ENCODE measurements at places on chromosomes 12 and 14.

DNA sequence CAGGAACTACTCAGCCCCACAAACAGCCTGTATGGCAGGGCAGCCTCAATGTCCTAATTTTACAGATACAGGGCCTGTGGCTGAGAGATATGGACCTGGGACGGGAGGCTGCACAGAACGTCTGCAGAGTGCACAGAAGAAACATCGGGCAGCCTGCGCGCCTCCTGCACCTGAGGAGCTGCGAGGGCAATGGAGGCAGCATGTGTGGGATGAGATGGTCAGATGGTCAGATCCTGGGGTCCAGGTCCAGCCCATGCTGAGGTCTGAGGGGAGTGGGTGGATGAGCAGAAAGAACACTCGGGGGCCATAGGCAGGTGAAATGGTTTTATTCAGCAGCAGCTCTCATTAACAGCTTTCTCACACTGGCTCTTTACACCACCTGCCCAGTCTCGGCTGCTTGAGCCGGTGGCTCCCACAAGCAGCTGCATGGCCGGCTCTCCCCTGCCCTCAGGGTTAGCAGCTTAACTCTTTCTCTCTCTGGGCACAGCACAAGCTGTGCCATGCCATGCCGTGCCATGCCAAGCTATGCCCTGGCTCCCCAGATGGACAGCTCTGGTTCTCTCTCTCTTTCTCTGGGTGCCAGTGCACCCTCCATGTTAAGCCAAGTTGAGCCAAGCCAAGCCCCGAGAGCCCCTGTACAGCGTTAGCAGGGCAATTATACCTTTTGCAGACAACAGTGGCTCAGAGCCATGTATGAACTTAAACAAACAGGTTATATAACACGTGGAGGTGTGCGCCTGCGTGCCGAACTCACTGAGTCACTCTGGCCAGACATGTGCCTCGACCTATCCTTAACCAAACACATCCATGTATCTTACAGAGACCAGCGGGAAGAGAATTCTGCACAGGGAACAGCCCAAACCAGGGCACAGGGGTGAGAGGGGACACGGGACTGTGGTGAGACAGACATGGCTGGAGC lies 47.6 kb downstream of the RIMBP2 start:
- DNase-seq, result no peak

DNA sequence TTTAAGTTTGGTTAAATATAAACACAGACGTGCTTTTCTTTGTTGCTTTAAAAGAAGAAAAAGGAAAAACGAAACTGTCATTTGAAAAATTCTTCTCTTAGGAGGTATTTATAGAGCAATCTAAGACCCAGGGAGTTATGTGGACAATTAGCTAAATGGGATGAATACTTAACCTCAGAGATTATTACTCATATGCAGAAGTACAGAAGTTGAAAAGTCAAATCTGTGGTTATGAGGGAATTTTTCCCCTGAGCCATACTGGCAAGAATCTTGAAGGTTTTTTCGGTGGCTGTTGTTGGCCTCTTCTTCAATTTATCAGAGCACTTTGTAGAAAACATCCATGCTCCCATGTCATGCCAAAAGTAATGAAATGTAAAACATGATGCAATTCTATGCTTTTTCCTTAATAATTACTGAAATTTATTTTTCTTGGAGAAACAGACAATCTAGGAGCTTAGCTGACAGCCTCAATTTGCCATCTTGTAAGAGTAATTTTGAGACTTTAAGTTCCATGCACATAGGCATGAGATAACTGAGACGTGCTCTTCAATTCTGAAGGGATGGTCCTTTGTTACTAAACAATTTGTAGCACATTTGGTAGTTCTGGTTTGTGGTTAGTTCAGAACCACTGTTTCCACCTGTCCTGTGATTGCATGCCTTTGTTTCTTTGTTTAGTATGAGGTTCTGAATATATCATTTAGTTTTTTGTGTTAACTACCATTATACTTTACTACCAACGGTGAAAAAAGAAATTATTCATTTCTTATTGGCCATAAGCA lies 126.6 kb downstream of the BCAT1 start:
- no peak for DNase-seq

- no peak for DNase-seq
Observed at GRCh38 chr14:30125322-30125979, 197.8 kb upstream of the PRKD1 start.

DNA sequence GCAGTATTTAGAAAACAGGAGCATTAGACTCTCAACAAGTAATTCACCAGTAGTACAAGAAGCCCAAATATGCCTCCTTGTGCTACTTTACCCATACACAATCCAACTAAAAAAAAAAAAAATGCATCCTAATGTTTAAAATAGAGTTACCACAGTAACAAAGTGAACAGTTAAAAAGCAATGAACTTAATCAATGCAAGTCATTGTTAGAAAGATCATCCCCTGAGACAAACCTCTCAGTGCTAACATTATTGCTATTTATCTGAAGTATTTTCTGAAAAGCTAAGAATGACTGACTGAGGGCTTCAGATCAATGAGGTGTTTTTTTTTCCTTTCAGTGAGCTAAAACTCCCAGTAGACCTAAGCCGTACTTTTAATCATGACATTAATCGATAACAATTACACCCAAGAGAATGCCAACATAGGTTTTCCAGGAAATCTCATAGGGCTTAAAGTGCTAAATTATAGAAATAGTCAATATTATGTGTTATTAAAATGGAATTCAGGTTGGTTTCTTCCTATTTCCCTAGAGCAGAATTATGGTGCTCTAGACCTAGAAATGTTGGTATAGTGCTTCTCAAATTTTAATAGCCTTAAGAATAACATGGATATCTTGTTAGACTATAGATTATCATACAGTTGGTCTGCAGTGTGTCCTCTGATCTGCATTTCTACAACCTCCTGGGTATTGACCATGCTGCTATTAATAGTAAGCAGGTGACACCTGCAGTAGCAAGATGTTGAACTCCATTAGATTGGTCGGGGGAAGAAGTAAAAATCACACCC lies 123.0 kb downstream of the PRKD1 start:
- no peak for DNase-seq

GRCh38 chr12:6391013-6391412 lies 7.1 kb downstream of the LTBR start:
- DNase-seq, result no peak

- DNase-seq, result no peak
Observed at GRCh38 chr12:46775796-46776195, 50.0 kb downstream of the SLC38A4 start.

DNA sequence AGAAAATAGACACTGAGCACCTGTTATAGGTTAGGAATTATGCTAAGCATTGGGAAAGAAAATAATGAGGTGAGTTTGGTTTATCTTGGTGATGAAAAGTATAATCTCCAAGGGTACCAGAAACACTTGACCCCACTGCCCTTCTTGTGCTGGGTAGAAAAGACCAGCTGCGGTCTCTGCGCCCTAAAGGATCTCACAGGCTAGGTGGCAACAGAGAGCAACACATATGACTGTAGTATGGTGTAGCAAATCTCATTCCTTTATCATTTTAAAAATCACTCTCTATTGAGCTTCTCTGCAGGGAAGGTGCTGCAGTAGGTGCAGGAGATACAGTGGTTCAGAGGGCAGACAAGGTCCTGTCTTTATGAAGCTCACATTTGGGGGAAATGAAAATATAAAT lies 26.1 kb downstream of the NRXN3 start:
- no peak for DNase-seq

DNA sequence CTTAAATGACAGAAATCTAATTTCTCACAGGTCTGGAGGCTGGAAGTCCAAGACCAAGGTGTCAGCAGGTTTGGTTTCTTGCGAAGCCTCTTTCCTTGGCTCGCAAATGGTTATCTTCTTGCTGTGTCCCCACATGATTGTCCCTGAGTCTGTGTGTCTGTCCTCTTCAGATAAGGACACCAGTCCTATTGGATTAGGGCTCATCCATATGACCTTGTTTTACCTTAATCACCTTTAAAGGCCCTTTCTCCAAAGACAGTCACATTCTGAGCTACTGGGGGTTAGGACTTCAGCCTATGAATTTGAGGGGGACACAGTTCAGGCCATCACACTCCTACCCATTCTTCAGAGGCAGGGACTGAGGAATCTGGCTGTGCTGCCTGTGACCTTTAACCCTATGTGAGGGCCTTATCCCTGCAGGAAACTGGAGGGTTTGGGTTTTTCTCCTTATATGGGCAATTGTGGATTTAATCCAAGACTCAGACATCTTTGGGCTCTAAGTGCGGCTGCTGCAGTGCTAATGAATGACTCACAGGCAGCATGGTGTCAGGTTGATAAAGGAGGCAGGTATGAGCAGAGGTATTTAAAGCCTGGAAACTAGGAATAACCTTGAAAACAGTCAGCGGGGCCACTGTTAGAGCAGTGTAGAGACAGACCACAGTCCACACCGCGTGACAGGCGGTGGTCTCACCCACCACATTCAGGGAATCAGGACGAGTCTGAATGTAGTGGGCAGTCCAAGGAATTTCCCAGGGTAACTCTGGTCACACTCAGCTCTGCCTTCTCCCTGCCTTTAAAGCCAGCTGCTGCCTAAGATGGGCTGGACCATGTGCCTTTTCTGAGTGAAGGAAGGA lies 10.2 kb downstream of the TPCN1 start:
- no peak for DNase-seq

DNA sequence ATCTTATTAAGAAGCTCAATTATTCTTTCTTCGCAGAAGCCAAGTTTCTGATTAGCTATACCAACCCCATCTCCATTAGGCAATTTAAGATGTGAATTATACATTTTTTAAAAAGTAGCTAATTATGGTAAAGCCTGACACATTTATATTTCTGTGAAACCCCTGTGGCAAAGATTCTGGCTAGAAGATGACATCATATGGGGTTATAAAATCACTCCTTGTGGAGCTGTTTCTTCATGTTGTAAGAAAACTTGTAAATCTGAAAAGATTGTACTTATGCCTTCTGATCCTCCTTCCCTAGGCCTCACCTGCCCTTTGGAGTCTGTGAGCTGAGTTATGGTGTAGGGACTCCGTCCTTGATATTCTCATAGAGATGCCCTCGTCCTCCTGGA lies 78.1 kb downstream of the CHST11 start:
- DNase-seq, result no peak

- no peak for DNase-seq
Observed at GRCh38 chr14:54132496-54132895, 175.9 kb upstream of the BMP4 start.

DNA sequence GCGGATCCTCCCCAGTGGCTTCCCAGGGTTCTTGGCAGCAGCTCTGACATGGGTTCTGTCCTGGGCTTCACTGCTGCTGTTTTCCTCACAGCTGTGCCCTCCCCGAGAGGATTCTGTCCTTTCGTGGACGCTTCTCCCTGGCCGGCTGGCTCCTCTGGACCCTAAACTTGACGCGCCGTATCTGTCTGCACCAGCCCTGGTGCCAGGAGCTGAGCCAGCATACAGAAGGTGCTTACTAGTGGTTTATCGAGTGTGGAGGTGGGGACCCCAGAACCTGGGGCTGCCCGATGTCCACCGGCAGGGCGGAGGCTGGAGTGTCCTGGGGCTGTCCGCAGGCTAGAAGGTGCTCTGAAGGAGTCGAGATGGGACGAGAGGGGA lies 17.2 kb downstream of the FBRSL1 start:
- no peak for DNase-seq

GRCh38 chr14:48582938-48583337 lies 907.5 kb upstream of the MDGA2 start:
- DNase-seq, result no peak

DNA sequence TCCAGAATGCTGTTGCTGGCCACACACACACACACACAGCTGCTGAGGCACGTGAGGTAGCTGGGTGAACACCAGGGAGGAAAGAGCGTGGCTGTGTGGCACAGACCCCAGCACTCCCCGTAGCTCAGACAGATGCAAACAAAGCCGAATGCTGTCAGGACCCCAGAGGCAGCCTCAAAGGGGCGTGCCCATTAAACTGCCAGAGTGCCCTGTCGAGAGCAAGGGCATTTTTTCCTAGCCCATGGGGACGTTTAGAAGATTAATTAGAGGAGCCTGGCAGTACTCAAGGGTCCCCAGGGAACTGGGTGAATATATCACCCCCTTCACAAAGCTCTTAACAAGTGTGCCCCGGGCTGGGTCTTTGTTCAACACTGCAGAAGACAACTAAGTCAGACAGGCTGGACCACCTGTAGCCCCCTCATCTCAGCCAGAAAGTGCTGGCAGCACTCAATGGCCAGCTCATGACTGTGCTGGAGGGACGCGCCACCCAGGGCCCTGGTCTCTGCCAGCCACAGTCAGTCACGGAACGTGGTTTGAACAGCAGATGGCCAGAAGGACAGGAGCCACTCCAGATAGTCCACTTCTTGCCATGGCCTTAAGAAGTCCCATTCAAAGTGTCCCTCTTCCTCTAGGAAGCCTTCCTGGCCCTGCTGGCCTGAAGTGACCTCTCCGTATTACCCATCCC lies 37.5 kb downstream of the TTC7B start:
- DNase-seq, result no peak

- no peak for DNase-seq
Observed at GRCh38 chr12:2035431-2036055, 17.2 kb upstream of the CACNA1C start.

All from stimulated activated CD4-positive, alpha-beta T cell treated with anti-CD3 and anti-CD28 coated beads, Interleukin-1b, Interleukin-23, amount 100 ng/mL, for 4 hours (primary cell).